ENCODE measurements at places on chromosomes 3 and 15.
A peak's percentile ranks its signal among the peaks of the same experiment; 100 is the strongest.

DNA sequence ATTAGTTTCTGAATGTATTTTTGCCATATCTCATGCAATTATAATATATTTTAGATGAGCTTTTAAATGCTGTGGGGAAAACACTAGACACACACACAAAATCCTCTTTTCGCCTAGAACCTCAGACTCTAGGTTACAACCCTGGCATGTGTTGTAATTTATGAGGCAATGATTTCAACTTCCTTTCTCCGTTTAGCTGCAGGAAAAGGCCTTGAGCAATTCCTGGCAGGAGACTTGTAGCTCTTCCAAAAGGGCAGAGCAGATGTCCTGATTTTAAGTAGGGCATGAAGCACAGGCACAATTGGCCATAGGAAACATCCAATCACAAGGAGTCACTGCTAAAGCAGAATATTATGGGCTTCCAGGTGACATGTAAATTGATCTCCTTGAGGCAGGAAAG is 82.0 kb downstream of the GPR156 start:
- no peak for DNase-seq

DNA sequence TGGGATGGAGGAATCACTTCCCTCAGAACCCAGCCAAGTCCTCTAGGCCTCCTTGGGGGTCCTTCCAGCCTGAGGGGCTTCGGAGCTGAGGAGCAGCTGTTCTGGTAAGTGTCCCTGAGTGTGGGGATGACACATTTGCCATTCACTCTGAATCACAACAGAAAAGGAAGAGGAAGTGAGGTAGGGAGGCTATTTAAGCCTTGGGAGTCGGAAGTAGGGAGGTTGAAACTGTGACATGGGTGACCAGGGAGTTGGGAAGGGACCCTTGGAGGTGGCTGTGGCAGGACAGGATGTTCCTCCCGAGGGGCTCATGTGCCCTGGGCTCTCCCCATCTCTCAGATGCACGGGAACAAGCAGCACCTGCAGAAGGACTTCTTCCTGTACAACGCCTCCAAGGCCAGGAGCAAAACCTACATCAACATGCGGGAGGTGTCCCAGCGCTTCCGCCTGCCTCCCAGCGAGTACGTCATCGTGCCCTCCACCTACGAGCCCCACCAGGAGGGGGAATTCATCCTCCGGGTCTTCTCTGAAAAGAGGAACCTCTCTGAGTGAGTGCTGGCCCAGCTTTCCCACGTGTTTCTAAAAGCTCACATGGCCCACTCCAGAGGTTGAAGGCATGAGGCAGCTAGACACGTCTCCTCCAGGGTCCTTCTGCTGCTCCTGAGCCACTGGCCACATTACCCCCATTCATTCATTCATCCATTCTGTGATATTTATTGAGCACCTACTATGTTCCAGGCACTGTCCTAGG is 43.3 kb downstream of the CAPN3 start:
- DNase-seq = peak; percentile 54

GRCh38 chr3:134363381-134363755 is 10.9 kb downstream of the AMOTL2 start:
- no peak for DNase-seq

GRCh38 chr3:99872923-99873254 is 55.2 kb downstream of the CMSS1 start:
- no peak for DNase-seq

DNA sequence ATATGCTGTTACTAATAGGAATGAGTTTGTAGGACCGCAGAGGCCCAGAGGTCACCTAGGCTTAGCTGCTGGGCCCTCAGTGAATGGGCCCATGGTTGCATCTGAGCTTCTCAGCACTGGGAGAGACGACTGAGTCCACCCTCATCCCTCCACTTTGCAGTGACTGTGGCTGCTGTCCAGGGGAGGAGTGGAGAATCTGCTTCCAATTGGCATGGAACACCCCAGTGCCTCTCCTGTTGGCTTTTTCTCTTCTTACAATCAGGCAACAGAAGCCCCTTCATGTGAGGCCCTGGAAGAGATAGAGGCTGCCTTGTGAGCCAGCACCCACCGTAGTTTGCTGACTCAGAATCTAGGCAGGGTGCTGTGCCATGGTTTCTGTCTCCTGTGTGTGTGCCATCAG is 55.6 kb downstream of the ARNT2 start:
- DNase-seq = no peak

DNA sequence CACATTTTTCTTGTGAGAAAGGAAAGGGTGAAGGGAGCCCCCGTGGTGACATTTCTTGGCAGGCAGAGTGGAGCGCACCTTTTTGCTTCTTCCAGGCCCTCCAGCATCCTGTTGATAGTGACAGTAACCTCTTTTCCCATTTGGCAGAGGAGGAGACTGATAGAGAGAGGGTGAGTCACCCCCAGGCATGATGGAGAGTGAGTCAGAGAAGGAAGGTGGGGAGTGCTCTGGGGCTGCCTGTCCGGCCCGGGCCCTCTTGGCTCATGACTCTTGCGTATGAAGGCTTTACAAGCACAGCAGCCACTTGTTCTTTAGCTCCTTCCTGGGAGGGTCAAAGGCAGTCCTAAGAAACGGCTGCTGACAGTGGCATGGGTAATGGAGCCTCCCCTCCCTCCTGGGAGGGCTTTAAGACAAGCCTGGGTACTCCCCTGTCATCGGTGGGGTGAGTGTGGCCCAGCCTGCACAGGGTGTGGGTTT is 16.0 kb downstream of the ANKRD63 start:
- no peak for DNase-seq

DNA sequence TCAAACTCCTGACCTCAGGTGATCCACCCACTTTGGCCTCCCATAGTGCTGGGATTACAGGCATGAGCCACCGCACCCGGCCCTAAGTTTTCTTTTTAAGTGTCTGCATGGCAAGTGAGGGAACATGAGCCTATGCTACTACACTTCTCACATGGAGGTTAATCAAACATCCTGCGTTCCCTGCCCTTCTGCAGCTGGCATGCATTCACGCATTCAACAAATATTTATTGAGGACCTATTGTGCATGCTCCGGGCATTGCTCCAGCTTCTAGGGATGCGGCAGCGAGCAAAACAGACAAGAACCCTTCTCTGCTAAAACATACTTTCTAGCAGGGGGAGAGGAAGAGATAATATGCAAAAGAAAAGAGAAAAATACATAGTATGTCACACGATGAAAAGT is 42.6 kb upstream of the ACKR4 start:
- DNase-seq = no peak

GRCh38 chr3:40179016-40179415 is 130.5 kb upstream of the EIF1B start:
- peak; percentile 77 for DNase-seq

Data from activated CD8-positive, alpha-beta memory T cell treated with anti-CD3 and anti-CD28 coated beads for 24 hours (primary cell).